T-cell (primary cell): ENCODE measurements at places on chromosomes 6 and 20.
A peak's percentile ranks its signal among the peaks of the same experiment; 100 is the strongest.

GRCh38 chr6:4496284-4496683, 279.9 kb upstream of the CDYL start:
- no peak for DNase-seq

DNA sequence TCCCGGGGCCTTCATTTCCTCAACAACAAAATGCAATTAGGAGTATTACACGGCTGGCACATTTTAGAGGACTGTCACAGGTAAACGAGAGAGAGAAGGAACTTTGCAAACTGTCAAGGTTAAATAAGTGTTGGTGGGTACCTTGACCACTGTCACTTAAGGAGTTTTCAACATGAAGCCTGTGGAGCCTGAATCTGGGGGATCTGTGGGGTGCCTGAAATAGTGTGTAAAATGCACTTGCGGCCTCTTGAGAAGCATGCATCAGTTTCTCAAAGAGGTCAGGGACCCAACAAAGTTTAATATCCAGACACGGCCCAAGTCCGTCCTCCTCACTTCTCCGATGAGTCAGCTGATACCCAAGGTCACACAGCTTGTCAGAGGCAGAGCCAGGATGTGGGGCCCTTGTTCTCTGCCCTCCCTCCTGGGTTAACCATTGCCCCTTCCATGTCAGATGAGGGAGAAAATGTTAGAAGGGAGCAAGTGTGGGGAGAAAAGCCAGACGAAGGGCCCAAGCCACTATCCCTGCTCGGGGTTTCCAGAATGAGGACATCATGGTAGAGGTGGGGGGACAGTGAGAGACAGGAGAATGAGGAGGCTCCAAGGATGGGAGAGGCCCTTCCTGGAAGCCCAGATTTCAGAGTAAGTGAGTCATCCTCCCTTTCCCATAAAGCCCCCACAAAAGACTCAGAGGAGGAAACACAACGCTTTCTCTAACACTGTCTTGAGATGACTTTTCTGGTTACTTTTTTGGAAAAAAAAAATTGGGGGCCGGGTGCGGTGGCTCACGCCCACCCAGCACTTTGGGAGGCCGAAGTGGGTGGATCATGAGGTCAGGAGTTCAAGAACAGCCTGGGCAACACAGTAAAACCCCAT, 42.2 kb downstream of the C6orf132 start:
- DNase-seq, result no peak

DNA sequence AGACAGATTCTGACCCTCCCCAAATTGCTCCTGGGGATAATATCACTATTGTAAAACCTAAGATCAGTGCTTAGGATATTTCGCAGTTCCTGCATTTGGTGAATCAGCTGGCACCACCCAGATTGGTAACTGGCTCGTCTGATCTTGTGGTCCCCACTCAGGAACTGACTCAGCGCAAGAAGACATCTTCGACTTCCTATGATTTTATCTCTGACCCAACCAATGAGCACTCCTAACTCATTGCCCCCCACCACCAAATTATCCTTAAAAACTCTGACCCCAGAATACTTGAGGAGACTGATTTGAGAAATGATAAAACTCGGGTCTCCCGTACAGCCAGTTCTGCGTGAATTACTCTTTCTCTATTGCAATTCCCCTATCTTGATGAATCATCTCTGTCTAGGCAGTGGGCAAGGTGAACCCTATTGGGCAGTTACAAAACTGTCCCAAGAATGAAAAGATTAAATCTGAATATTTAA, 55.7 kb upstream of the PRND start:
- DNase-seq, result peak; percentile 14

DNA sequence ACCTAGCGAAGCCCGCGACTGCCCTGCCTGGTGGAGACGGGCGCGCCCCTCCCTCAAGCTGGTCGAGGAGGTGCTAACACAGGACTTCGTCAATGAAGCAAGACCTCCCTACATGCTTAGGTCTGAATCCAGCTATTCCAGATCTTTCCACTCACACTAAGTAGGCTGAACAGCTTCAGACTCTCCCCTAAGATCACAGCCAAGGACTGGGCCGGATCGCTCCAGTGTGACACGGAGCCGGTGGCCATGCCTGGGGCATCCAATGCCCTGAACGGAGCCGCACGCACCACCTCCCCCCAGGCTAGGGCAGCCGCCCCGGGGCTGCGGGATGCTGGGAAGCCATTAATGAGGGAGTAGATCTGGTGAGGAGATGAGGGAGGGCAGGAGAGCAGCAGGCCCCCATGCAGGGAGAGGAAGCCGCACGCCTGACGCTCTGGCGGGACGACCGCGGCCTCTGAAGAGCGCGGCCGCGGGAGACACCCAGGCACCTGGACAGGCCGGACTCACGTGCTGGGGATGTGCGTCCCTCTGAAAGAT, 200.0 kb downstream of the WDR27 start:
- no peak for DNase-seq

DNA sequence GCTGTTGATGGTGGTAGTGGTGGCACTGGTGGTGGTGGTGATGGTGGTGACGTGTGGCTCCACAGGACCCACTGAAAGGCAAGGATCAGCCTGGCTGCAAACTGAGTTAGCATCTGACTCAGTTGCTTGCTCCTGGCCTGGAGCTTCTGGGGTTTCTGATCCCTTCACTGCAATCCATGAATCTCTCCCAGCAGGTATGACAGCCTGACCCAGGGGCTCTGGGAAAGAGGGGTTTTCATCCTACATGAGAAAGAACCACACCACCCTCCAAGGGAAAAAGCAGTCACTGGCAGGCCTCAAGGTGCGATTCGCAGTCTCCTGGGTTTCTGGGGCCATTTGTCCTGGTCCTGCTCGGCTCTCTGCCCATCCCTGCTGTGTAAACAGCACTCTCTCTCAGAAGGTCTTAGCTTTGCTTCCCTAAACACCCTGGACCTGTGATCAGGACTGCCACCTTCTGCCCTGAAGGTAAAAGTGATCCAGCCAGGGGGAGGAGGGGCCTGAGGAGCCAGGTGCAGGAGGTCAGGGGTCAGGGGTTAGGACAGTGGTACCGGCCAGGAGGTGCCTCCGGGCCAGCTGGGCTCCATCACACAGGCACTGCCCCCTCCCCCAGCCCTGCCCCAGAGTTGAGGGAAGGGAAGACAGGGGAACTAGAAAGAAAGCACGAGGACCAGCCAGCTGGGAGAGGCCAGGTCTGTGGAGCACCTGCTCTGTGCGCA, 152.0 kb downstream of the BMP7 start:
- DNase-seq, result no peak

DNA sequence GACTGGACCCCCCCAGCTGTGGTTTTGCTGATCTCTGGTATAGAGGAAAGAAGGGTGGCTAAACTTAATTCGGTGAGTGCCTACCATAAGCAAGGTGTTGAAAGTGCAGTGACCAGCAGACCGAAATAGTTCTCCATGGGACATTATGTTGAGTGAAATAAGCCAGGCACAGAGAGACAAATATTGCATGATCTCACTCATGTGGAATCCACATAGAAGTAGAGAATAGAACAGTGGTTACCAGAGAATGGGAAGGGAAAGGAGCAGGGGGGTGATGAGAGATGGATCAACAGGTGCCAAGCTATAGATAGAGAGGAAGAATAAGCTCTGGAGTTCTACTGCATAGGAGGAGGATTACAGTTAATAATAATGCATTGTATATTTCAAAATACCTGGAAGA, 9.7 kb upstream of the GCNT2 start:
- no peak for DNase-seq

- no peak for DNase-seq
These were observed 26.6 kb downstream of the GLP1R start for GRCh38 chr6:39075010-39075686.

GRCh38 chr20:17721802-17722486, 22.2 kb downstream of the BANF2 start:
- DNase-seq, result no peak

GRCh38 chr6:16292432-16292831, 54.0 kb downstream of the GMPR start:
- DNase-seq, result no peak

- DNase-seq, result no peak
These were observed 262.4 kb downstream of the PLCB1 start for GRCh38 chr20:8394308-8394945.

- DNase-seq, result no peak
These were observed 2.4 kb downstream of the NKX2-2 start for GRCh38 chr20:21511485-21511849.

DNA sequence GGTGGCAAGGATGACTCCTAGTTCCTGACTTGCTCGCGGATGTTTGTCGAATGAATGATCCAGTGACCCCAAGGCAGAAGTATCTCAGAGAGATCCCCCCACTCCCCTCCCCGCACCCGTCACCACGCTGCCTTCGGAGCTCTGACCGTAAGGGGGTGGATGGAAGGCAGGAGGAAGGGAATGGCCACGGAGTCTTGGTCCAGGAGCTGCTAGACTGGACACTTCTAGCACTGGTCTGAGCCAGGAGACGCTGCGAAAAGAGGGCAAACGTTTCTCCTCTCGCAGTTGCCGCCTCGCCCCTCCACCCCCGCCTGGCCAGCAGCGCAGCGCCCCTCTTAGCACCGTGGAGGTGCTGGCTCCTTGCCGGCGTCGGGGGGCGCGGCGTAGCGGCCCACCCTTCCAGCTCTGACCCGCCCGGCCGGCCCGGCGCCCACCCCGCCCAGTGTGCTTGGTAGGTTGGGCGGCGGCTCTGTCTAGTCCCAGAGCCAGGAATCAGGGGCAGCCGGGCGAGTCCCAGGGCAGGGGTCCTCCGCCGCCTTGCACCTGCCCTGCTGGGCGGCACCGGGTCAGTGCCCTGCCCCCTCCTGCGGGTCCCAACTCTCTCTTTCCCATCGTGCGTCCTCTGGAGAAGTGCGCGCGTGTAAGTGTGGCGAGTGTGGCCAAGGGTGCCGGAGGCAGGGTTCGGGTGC, 2.4 kb upstream of the DBNDD2 start:
- DNase-seq, result no peak

DNA sequence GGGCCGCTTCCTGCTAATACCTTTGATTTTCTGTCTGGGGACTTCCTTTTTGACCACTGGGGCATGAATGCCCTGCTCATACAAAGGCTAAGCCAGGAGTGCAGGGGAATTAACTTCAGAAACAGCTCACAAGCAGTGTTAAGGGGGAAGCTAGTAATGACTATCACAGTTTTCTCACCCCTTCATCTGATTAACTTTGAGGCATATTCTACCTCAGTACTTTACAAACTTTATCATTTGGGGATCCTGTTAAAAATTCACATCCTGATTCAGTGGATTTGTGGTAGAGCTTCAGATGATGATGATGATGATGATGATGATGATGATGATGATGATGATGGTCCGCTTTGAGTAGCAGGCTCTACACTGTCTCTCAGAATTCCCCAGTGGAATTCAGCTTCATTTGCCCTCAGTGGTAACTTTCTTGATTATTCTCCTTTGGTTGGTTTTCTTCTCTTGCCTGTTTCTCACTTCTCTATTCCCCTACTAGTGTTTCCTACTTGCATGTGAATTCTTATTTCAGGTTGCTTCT, 78.4 kb upstream of the TMEM170B start:
- DNase-seq, result no peak

DNA sequence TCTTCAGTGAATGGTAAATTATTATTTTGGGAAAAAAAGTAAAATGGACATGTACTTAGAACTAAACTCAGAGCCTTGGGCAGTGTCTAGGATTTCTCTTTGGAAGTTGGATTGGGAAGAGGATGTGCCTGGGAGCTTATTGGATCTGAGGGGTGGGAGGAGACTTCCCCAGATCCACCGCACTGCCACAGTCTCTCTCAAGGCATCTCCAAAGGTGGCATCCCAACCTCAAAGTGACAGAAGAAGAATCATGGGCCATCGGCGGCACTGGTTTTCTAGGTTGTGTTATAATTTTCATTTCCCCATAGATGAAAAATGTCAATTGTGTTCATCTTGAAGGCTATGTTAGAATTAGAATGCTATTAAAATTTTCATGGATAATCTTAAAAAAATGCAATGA, 66.8 kb upstream of the CD93 start:
- no peak for DNase-seq

GRCh38 chr20:53597030-53597482, 3.4 kb upstream of the ZNF217 start:
- no peak for DNase-seq

GRCh38 chr6:474453-475185, 83.1 kb downstream of the IRF4 start:
- DNase-seq, result peak; percentile 71

GRCh38 chr6:120938164-120938875, 396.0 kb downstream of the TBC1D32 start:
- no peak for DNase-seq

DNA sequence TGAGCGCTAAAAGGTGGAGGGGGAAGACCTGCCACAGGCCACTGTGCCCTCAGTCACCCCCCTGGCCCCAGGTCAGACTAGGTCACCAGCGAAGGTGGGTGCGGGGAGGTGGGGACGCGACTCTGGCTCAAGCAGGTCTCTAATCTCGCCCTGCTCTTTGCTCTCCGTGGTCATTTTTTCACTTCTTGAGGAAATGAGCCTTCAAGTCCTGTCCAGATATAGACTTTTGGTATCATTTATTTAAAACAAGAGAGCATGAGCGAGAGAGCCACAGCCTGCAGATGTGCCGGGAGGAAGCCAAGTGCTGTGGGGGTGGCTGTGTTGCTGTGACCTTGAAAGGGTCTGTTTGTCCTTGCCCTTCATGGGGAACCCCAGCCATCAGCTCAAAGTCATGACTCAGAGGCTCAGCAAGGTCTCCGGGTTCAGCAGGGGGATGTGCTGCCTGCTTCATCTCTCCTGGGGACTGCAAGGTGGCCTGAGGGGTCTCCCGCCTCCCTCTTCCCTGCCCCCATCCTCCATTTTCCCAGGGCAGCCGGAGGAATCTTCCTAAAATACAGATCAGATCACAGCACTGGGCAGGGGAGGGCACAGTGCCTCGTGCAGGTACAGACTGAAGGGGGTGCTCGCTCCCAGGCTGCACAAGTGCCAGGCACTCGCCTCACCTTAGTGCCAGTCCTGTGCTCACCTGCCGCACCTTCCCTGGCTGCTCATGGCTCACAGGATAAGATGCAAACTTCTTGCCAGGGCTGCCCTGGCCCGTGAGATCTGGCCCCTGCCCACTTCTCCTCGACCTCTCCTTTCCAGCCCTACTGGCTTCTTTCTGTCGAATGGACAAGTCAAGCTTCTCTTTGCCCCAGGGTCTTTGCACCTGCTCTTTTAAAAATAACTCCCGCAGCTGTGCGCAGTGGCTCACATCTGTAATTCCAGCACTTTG, 26.5 kb downstream of the SULF2 start:
- DNase-seq, result no peak

- no peak for DNase-seq
These were observed 23.1 kb downstream of the OTOR start for GRCh38 chr20:16771213-16771612.

- no peak for DNase-seq
These were observed 82.5 kb downstream of the PREX1 start for GRCh38 chr20:48745330-48745729.

DNA sequence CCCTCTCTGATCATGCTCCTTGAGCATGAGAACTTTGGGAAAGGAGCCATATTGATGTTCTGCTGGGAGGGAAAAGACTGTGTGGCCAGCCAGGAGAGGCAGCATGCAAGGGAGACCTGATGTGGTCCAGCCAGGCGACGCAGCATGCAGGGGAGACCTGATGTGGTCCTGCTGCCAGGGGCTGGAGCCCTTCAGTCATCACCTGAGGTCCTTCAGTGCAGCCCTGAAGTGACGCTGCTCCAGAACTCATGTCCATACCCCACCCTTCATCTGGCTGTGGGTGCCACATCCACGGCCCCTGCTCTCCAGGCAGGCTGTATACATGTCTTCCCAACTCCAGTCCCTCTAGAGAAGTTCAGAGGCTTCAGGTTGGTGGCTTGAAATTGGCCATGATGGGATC, 134.4 kb downstream of the ERMARD start:
- DNase-seq, result no peak
